Stimulated activated CD4-positive, alpha-beta T cell treated with anti-CD3 and anti-CD28 coated beads, Interleukin-1b, Interleukin-23, amount 100 ng/mL, for 4 hours (primary cell): ENCODE measurements at places on chromosomes 1 and 21.
A peak's percentile ranks its signal among the peaks of the same experiment; 100 is the strongest.

GRCh38 chr1:31198600-31198999 lies 41.1 kb downstream of the NKAIN1 start:
- DNase-seq = no peak

- no peak for DNase-seq
These were observed 14.9 kb downstream of the TARDBP start for GRCh38 chr1:11027316-11027715.

- no peak for DNase-seq
These were observed 112.5 kb downstream of the MRPL39 start for GRCh38 chr21:25494804-25495203.

GRCh38 chr21:31425138-31425537 lies 81.1 kb upstream of the TIAM1 start:
- no peak for DNase-seq

- no peak for DNase-seq
These were observed 225.6 kb upstream of the FGGY start for GRCh38 chr1:59071289-59071688.

DNA sequence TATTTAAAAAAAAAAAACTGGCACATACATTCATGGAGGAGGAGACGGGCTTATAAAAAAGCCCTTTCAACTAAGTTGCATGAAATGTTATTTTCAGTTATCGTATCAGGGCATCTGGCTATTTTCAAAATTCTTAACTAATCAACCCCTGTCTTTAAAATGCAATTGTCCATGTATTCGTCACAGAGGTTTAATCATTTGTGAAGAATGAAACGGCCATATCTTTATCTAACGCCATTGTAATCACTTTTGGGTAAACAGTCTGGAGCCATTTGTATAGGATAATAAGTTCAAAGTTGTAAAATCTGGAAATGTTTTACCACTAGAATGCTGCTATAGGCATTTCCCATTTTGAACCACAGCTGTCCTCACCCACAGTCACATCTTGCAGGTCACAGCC lies 30.4 kb downstream of the SLC30A10 start:
- no peak for DNase-seq

- DNase-seq = no peak
These were observed 46.6 kb downstream of the SSBP3 start for GRCh38 chr1:54359393-54360162.

GRCh38 chr1:21295002-21295401 lies 4.7 kb upstream of the ECE1 start:
- DNase-seq = peak; percentile 29

DNA sequence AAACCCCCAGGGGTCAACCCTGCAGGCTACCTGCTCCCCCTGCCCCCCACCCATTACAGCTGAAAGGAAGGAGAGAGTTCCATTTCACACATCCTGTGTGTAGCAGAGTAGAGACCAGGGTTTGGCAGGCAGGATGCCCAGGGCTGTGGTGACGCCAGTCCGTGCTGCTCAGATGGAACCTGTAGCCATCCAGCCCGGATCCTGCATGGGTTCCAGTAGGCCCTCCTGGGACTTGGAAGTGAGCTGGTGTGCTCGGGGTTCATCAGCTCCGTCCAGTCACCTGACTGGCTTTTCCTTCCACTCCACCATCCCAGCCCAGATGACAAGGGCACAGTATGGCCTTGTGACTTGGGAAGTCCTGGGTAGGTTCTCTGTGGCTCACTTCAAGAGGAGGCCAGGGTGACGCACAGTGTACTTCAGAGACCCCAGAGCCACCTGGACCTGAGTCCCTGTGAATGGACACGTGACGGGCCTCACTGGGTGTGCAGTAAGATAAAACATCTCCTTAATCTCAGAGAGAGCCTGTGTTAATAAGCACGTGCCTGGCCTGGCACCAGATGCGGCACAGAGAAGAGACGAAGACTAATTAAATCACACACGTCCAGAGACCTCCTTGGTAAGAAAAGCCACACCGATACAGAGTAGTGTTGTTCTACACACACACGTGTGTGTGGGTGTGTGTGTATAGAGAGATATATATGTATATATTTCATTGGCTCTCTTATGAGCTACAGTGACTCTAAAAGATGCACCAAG lies 16.0 kb downstream of the ITPKB start:
- DNase-seq = no peak

GRCh38 chr1:216221260-216221700 lies 202.0 kb downstream of the USH2A start:
- no peak for DNase-seq

DNA sequence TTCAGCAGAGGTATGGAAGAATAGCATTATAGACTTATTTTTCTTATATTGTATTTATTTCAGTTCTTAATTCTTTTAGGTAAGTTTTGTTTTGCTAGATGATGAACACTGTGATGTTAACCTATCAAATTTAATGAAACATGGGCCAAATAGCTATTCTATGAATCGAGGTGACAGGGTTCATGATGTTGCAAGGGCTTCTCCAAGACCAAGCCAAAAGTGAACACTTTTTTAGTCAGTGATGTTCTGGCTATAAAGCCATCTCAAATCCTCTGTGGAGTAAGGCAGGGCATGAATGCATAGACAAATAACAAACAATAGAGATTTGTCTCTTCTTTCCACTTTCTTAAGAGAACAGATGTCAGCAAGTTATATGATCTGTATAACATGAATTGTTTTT lies 26.7 kb downstream of the C1orf146 start:
- no peak for DNase-seq

DNA sequence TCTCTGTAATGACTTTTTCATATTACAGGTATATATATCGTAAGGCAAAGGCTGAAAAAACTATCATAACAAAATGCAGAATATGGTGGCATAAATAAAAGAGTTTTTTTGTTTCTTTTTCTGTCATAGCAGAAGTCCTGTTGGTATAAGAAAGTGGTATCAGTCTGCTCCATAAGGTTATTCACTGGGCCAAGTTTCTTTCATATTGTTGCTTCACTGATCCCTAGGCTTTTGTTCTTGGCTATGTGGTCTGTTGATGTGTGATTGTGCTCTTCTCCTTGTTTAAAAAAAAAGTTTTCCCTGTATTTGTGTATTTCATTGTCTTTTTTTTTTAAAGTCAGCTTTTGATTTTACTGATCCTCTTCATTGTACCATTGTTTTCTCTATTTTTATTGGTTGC lies 26.0 kb downstream of the PTBP2 start:
- no peak for DNase-seq

DNA sequence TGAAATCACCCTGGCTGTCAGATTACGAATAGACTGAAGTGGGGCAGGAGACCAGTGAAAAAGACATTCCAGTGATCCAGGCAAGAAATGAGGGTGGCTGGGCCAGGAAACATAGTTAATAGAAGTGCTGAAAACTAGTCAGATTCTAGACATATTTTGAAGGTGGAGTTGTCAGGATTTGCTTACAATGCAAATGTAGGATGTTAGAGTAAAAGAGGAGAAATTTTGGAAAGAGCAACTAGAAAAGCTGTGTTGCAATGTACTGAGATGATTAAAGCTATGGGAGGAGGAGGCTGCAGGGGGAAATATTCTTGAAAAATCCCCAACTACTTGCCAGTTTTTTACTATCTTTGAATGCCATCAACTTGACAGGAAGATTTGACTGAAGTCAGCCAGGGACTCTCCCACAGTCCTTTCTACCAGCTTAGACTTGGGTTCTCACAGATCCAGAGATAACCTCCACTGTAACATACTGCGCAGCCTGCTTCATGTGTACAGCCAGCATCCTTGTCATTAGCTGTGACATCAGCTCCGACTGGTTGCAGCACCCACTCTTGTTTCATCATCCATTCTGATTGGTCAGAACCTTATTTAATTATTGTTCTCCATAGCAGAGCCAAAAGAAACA lies 109.7 kb downstream of the TSEN15 start:
- no peak for DNase-seq

- no peak for DNase-seq
These were observed 63.7 kb downstream of the MACF1 start for GRCh38 chr1:39268112-39268581.

DNA sequence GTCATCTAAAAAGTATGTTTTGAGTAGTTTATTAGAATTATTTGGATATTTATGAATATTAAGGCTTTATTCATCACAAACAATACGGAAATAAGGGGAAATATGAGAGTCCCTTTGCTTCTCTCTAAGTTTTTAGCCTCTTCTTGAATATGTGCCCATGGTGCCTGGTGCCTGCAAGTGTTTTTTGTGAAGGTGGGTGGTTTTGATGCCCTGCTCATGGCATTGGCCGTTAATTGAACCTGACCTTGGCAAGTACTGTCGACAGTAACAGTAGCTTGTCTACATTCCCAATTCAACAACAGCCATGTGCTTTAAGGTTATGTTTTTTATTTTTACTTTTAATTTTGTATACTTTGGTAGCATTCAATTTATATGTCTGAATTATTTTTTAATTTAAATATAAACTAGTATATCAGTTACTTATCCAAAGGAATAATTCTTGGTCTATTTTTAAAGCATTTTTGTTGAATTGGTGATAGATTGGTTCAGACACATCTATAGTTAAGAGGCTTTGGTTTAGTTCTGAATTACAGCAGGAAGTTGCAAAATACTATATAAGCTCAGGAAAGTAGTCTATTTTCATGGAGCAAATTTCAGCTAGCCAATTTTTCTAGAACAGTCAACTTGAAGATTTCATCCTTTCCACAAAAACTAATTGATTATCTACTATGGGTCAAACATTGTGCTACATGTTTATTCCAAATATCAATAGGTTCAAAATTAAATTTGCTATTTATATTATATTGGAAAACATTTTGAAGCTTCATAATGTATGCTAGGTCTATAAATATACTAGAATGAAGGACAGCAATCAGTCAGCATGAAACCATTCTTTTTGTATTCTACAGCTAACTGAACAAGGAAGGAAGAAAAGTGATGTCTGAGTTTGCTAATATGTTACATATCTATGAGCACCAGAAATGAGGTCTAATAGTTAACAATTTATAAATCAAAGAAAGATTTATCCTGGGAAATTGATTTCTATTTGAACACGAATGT lies 184.4 kb downstream of the MRPL39 start:
- DNase-seq = no peak
